ENCODE measurements at places on chromosomes 2 and 18.

GRCh38 chr18:76619621-76620315, 124.7 kb upstream of the ZNF516 start:
- DNase-seq, result no peak

- no peak for DNase-seq
Observed at GRCh38 chr2:236632295-236633218, 62.9 kb downstream of the ACKR3 start.

DNA sequence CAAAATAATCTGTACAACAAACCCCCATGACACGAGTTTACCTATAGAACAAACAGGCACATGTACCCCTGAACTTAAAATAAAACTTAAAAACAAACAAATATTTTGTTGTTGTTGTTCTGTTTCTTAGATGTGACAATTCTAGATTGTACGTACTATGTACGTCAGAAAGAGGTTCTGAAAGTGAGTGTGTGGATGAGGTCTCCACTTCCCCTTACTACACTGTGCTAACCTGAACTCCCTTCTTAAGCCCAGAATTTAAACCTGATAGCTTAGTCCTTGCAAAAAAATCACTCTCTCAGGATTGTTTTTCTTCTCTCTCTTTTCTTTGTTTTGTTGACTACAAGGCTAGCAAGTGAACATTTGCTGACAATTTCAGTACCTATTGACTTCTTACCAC, 581.6 kb downstream of the LRRTM4 start:
- no peak for DNase-seq

GRCh38 chr2:141079231-141079630, 1051.6 kb downstream of the LRP1B start:
- DNase-seq, result no peak

GRCh38 chr18:60446821-60447220, 74.2 kb upstream of the MC4R start:
- no peak for DNase-seq

GRCh38 chr2:31267437-31268120, 33.6 kb downstream of the EHD3 start:
- no peak for DNase-seq

DNA sequence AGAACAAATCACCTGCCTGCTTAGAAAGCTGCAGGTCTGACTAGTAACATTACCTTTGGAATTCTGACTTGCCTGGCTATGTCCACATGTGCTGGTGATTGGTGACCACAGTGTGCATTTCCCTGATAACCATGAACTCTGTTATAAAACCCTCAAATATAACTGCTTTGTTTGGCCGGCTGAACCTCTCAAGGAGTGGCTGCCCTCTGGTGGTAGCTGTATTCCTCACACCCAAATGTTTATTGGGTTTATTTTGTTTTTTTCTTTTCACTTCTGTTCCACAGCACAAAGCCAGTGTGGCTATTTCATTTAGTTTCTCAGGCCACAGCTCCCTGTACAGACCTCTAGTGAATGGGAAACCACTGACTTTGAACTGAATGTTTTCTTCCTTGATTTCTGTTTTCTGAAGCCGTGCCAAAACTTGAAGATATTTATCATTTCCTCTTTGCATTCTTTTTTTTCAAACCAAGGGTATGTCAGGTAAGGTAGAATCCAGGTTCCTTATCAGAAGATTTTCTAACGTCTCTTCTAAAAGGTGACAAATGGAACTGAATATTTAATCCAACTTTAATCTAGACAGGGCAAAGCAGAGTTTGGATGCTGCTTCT, 549.0 kb upstream of the VRK2 start:
- DNase-seq, result no peak

DNA sequence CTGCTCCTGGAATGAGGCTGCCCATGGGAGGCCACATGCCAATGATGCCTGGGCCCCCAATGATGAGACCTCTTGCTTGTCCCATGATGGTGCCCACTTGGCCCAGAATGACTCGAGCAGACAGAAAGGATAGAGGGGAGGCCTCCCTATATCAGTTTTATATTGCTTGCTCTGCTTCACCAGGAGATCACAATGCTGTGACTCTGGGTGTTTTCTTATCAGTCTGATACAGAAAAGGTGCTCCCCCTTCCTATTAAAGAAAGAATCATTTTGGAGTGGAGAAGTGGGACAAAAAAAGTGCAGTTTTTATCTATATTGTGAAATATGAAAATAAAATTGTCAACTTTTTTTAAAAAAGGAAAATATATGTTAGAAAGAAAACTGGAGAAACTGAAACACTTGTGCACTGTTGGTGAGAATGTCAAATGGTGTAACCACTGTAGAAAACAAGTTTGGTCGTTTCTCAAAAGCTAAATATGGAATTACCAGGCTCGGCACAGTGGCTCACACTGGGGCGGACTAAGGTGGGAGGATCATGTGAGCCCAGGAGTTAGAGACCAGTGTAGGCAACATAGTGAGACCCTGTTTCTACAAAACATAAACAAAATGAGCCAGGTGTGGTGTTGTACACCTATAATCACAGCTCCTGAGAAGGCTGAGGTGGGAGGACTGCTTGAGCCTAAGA, 21.8 kb downstream of the LPIN2 start:
- DNase-seq, result no peak

DNA sequence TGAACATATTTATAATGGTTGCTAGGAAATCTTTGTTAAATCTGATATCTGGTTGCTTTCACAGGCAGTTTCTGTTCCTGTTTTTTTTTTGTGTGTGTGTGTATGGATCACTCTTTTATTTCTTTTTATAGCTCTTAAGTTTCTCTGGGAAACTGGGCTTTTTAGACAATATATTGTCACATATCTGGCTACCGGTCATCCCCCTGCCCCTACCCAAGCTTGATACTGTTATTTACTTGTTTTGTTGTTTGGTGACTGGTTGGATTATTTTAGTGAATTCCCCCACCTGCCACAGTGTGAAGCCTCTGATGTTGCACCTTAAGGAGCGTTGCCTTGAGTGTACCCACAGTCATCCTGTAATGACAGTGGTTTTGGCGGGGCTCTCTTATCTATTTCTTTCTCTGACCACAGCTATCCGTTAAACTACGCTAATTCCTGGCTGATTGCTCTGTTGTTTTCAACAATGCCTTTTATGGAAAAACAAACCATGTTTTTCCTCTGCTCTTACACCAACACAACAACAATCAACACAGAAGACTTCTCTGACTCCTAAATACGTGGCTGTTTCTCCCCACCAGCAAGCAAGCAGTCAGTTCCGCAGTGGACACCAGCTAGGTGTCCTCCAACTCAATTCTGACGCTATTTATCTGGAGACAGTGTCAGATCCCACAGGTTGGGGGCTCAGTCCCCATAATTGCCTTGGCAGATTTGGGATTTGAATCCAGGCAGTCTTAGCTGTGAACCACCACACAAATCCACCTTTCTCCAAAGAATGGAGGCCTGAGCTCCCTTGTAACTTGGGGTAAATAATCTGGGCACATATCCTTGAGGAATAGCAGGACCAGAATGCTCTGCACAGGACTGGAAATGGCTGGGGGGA, 10.9 kb downstream of the GNLY start:
- DNase-seq, result no peak

DNA sequence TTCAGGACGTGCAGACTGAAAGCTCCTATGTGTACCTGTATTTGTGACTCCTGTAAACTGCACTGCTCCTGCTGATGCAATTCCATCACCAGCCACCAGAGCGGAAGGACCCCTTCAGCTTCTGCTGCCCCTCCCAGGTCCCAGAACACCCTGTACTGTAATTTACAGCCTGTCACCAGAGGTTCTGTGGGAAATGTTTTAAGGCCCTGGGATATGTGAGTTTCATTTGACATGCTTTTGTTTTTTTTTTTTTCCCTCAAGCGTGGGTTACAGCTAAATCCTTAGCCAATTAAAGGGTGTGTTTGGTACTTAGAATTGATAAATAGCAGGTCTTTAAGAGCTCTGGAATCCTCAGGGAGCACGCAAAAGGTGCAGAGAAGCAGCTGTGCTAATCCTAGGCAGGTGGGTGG, 79.4 kb downstream of the KCTD1 start:
- no peak for DNase-seq

GRCh38 chr18:3214855-3215637, 4.7 kb downstream of the MYOM1 start:
- DNase-seq, result no peak

- DNase-seq, result no peak
Observed at GRCh38 chr2:128714285-128714684, 395.6 kb upstream of the HS6ST1 start.

DNA sequence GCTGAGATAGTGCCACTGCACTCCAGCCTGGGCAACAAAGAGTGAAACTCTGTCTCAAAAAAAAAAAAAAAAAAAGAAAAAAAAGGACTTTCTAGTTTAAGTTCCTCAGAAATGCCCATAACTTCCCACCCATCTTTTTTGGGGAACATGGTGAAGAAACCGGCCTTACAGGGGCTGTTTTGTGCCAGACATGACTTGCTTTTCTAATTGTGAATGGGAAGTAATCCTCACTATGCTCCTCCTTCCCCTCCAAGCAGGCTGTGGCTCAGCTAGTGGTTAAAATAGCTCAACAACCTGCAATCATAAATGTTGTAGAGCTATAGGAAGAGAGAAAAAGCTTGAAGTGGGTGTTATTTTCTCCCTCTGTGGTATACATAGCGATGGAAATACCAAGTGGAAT, 34.1 kb upstream of the OLA1 start:
- DNase-seq, result no peak

GRCh38 chr2:145080426-145080825, 560.5 kb upstream of the ZEB2 start:
- DNase-seq, result no peak

GRCh38 chr2:7557376-7557775, 640.2 kb downstream of the RNF144A start:
- DNase-seq, result no peak

DNA sequence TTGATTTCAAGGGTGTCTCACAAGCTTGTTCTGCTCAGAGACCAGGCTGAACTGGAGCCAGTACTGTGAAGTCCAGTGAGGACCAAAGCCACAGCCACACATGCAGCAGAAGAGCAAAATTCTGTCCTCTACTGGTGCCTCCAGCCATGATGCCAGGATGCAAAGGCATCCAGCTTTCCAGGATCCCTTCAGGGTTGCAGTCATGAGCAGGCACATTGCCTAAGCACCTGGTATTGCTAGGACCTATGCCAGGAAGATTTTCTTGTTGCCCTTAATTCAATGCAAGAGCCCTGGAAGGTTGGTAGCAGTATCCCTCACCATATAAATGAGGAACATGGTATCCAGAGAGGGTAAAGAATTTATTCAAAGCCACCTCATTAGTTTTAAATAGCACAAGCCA, 78.9 kb upstream of the CYRIA start:
- no peak for DNase-seq

GRCh38 chr2:31413025-31413424, 1.5 kb downstream of the XDH start:
- no peak for DNase-seq

DNA sequence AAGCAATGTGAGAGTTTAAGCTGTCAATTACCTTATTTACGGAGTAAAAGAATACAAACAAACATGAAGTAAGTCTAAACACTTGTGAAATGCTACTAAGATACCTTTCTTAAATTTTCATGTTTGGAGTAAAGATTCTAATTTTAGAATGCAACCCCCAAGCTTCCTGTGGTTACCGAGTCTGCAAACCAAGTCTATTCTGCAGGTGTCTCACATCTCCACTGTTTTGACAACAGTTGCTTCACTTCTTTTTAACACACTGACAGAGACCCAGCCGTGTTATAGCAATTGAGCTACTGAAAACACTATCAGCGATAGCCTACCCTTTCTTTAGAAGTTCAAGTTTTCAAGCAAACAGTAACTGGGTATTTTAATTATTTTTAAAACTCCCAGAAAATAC, 608.3 kb downstream of the ERBB4 start:
- no peak for DNase-seq

DNA sequence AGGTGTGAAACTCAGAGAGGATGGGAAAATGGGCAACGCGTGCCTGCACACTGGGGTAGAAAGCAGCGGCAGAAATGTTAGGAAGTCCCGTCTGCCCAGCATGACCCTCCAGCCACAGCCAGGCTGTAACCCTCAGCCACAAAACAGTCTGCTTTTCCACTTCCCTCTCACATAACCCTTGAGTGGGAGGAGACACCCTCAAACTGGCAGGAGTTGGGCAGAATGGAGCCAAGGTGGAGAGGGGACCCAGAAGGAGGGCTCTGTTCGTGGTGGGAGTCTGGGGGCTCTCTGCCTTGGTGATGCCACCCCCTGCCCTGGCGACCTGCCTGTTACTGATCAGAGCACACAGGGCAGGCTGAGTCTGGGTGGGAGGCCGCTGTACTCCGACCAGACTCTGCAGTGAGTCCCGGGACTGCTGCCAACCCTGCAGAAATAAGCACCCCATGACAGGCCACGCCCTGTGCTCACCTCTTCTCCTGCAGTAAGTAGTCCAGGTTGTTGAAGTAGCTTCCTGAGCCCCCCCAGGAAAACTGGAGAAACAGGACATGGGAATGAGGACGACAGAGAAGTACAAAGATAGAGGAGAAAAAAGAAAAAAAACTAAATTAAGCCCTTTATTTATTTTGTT, 16.0 kb downstream of the FAM178B start:
- DNase-seq, result no peak

- no peak for DNase-seq
Observed at GRCh38 chr18:43825768-43826167, 548.5 kb upstream of the SYT4 start.

- no peak for DNase-seq
Observed at GRCh38 chr2:80112790-80113189, 191.8 kb downstream of the LRRTM1 start.

GRCh38 chr2:46521215-46521683, 41.9 kb downstream of the TMEM247 start:
- no peak for DNase-seq

Data from activated naive CD4-positive, alpha-beta T cell (primary cell).